ENCODE measurements at places on chromosomes 1 and 21.

DNA sequence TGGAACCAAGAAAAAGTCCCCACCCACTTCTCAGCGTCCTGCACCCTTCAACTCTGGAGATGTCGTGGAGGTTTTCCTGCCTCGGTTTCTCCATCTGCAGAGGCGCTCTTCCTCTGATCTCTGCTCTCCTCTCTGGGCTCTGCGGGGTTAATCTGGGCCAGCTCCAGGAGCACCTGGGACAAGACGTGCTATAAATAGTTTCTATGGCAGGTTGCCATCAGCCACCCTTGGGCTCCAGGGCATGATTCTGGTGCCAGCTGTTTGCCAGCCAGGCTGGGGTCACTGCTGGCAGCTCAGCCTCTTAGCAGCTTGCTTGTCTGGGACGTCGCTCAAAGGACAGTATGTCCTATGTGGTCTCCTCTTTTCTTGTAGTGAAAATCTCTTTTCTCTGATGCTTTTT is 137.1 kb downstream of the ACTL8 start:
- no peak for DNase-seq

- no peak for DNase-seq
These were observed 1.4 kb downstream of the FOXD2 start for GRCh38 chr1:47439017-47439818.

GRCh38 chr1:197686702-197687355 is 88.5 kb downstream of the DENND1B start:
- no peak for DNase-seq

GRCh38 chr1:54571326-54571725 is 23.3 kb downstream of the ACOT11 start:
- no peak for DNase-seq

DNA sequence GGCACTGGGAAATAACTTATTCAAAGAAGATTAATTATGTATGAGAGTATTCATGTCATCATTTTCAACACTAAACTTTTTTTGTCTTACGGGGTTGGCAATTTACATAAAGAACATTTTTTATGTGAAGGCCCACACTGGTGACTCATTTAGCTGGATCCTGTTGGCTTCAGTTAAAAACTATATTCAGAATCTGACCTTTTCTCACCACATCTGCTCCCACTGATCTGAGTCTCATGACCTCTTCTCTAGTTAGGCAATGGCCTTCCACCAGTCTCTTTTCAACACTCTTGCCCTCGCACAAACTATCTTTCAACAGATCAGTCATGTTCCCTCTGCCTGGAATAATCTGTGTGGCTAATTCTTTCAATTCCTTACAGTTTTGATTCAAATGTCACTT is 53.4 kb downstream of the TMPRSS15 start:
- no peak for DNase-seq
